ENCODE measurements at places on chromosomes 6 and 20.

DNA sequence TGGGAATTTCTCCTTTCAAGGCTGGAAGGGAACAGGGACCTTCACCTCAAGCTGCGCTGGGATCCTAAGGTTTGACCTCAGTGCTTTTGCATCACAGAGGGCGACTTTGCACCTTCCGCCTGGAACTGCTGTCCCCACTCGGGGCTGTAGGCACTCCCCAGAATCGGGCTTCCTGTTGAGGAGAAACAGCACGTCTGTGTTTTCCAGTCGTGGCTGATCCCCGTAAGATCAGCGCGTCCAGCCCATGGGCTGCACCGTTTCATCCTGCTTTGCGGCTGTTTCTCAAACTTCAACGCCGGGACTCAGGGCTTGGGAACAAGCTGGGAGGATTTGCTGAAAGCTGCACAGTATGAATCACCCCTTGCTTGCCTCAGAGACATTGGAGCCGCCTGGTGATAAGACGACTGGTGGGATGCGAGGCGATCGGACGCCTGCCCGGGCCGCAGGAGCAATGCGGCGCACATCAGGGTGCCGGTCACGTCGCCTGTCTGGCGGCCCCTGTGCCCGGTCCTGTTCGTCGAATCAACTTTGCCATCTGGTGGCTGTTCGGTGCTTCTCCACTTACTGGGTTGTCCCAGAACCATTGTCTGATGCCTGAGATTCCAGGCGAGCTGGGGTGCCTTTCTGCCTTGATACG lies 53.6 kb upstream of the FRMD1 start:
- no peak for DNase-seq

DNA sequence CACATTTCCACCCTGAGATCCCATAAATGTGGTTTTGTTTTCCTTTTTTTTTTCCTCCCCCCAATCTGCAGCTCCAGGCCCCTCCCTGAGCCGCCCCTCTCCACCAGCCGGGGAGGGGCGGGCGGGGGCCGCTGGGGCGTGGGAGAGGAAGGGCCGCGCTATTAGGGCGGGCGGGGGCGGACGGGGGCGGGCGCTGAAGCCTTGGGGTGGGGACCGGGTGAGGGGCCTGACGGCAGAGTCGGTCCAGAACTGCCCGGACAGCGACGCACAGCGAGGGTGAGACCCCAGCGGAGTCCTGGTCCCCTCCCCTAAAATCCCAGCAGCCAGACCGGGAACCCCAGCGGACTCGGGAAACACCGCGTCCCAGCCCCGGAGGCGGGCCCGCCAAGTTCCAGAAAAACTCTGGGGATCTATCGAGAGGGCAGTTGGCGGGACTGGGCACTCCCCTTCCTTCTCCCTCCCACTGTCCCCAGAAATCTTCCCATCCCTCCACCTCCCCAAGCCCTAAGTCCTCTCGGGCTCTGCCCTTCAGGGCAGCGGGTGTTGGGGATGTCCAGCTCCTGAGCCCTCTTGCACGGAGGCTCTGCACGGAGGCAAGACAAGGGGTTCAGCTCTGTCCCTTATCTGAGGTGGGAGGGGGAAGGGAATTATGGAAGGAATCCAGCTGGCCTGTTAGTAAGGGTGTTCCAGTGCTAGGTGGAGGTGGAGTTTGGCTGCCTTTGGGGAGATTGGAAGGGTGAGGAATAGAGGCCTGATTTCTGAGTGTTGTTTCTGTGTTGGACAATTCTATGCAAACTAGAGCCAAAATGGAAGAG lies at the start of gene PRICKLE4:
Gene PRICKLE4, plus strand, starts transcription at position 232 of the 815 bp plus-strand sequence. CDS start 2,692 bp downstream, outside the sequence.
- no peak for DNase-seq

GRCh38 chr6:89612121-89612520 lies 26.4 kb downstream of the LYRM2 start:
- DNase-seq: no peak

DNA sequence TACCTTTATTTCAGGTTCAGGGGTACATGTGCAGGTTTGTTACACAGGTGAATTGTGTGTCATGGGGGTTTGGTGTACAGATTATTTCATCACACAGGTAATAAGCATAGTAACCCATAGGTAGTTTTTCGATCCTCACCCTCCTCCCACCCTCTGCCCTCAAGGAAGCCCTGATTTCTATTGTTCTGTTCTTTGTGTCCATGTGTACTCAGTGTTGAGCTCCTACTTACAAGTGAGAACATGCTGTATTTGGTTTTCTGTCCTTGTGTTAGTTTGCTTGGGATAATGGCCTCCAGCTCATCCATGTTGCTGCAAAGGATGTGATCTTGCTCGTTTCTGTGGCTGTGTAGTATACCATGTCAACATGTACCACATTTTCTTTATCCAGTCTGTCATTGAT lies 66.0 kb downstream of the STK4 start:
- DNase-seq: no peak

- DNase-seq: no peak
These were observed 42.3 kb downstream of the ASXL1 start for GRCh38 chr20:32400476-32400875.
